ENCODE measurements at places on chromosomes 6 and 20.

- no peak for DNase-seq
Observed at GRCh38 chr6:4844108-4844507, 67.9 kb downstream of the CDYL start.

DNA sequence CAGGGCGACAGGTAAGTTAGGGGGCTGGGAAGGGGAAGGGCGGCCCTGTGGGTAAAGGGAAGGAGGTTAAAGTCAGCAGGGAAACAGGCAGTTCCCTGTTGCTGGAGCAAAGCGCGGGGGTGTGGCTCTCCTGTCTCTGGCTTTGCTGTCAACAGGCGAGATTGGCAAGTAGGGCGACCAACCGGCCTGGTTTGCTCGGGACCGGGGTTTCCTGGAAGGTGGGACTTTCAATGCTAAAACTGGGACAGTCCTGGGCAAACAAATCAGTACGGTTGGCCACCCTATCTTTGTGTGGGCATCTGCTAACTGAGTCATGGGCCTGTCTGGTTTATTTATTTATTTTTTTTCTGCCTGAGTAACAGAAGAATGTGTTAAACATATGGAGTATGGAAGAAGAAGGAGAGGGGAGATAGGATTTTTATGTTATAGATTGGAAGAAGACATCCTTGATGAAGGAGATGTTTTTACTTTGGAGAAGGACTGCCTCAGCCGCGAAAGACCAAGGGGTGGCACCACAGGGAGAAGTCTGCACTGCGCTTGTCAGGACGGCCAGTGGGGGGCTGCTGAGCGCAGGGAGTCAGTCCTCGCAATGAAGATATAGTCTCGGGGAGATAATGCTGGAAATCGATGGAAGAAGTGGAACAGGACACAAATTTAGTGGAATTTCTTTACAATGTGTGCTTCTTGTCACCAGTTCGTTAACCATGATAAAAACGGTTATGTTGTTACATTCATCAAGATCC is 43.4 kb upstream of the ESR1 start:
- DNase-seq, result peak; percentile 10

DNA sequence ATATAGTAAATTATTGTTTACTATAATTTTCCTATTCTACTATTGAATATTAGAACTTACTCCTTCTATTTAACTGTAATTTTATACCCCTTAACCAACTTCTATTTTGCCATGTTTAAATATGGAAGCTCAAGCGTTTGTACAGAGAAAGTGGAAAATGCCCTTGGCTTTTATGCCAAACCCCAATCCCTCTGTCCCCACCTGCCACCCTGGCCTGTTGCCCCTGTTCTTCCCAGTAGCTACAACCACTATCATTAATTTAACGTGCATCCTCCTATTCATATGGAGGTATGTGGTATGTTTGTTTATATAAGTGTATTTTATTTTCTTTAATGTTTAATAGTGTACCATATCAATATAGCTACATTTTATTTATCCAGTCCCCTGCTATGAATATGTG is 58.1 kb downstream of the ASXL1 start:
- DNase-seq, result no peak

GRCh38 chr6:157893238-157893637 is 70.2 kb downstream of the SNX9 start:
- DNase-seq, result peak; percentile 18

Measured in CD4-positive, alpha-beta T cell treated with Interleukin-15 for 4 hours (primary cell).